Suppressor macrophage treated with lipopolysaccharide for 4 hours (primary cell): ENCODE measurements at places on chromosomes 4 and X.

DNA sequence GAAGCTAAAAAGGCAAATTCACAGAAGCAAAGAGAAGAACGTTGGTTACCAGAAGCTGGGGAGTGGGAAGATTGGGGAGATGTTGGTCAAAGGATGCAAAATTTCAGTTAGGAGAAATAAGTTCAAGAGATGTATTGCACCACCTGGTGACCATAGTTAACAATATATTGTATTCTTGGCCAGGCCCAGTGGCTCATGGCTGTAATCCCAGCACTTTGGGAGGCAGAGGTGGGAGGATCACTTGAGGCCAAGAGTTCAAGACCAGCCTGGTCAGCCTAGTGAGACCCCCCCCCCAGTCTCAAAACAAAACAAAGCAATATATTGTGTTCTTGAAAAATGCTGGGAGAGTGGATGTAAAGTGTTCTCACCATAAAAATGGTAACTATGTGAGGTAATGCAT lies 67.9 kb downstream of the TAB3 start:
- no peak for DNase-seq

DNA sequence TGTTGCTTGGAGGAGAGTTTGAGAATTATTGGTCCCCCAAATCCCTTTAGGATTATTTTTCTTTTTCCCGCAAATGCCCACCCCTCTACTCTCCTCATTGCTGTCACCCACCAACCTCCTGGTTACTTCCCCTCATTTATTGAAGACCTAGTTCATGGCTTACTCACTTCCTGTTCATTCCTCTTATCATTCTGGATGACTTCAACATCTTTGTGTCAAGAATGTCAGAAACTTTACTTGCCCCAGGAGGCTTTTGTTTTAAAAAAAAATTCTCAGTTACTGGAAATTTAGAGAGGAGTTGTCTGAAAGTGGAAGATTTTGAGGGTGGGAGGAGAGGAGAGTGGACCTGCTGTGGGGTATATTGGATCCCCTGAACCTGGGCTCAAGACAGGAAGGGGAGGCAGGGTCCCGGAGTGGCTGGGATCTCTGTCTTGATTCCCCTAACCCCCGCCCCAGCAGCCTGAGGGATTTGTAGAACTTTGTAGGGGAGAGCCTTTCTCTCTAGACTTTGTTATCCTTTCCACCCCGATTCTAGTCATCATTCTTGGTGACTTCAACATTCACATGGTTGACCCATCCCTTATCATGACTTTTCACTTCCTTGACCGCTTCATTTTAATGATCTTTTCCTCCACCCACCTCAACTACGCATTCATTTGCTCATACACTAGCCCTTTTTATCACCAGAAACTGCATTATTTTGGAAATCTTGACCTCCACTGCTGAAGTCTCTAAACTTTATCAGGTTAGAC lies 69.9 kb upstream of the ESX1 start:
- DNase-seq, result no peak

DNA sequence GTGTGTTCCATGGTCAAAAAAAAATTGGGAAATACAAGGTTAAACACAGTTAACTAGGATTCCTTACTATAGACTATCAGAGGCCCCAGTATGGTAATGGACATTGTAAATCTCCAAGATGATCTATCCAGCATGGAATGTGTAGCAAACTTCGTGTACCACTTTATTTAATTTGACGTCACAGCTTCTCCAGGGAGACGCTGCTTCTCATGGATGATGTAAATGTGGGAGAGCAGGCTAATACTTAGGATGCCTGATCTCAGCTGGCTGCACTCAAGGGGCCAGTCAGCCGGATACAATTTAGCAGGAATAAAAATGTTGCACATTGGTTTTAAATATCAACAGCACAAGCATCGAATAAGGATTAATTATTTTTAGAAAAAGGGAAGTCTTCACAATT lies 111.7 kb upstream of the HPF1 start:
- DNase-seq, result no peak

GRCh38 chr4:20042769-20043168 lies 208.9 kb upstream of the SLIT2 start:
- no peak for DNase-seq

- DNase-seq, result peak; percentile 7
These were observed 71.2 kb downstream of the SLC10A7 start for GRCh38 chr4:146450524-146450923.

- DNase-seq, result no peak
These were observed 153.7 kb downstream of the AWAT2 start for GRCh38 chrX:69896046-69896445.

GRCh38 chr4:84498935-84499623 lies at the start of gene NKX6-1:
Gene NKX6-1 (minus strand): TSS chr4:84499292. CDS start chr4:84498228, 1,064 bp downstream.
- DNase-seq, result peak; percentile 64

DNA sequence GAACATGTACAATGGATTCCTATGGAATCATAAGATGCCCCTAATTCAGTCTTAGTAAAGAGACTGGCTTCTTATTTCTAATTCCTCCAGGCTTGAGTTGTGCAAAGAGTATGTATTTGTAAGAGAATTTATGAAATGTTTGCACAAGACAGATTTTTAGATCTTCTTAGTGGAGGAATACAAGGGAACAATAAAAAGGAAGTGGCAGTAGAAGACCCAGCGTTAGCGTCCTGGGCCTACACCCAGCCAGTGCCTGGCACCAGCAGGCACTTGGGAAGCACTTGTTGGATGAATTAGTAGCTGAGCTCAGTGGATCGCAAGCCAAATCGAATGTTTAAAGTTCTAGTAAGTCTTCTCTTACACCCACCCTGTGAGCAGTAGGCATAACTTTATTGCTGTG lies 157.4 kb downstream of the PTTG2 start:
- peak; percentile 33 for DNase-seq

- DNase-seq, result no peak
These were observed 178.6 kb downstream of the TENM3 start for GRCh38 chr4:182421753-182422152.

GRCh38 chrX:52341493-52341892 lies 27.3 kb upstream of the XAGE2 start:
- no peak for DNase-seq

- DNase-seq, result peak; percentile 52
These were observed 33.5 kb upstream of the RASSF6 start for GRCh38 chr4:73653695-73654106.

DNA sequence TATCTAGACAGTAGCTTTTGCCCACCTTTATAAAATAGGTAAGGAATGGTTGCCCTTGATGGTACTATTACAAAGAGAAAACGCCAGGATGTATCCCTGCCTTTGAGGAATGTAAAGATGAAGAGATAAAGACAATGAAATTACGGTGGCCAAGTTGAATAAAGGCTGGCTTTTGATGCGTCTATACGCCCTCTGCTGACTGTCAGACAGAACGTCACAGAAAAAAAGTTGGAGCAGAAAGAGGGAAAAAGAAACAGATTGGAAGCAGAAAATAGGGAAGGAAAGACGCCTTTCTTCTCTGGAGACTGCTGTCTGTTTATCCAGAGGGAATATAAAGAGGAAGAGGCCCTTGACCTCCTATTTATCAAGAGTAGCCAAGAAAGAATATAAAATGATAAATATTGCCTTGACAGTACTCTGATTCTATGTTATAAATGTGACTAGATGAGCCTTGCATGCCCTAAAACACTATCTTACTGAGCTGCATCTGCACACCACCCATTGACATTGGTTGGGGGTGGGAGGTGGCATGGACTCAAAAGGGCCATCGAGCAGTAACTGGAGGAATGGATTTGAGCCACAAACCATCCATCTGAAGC lies 30.6 kb downstream of the PCDH19 start:
- DNase-seq, result no peak

- DNase-seq, result no peak
These were observed 308.9 kb downstream of the ANTXR2 start for GRCh38 chr4:79764120-79764519.

DNA sequence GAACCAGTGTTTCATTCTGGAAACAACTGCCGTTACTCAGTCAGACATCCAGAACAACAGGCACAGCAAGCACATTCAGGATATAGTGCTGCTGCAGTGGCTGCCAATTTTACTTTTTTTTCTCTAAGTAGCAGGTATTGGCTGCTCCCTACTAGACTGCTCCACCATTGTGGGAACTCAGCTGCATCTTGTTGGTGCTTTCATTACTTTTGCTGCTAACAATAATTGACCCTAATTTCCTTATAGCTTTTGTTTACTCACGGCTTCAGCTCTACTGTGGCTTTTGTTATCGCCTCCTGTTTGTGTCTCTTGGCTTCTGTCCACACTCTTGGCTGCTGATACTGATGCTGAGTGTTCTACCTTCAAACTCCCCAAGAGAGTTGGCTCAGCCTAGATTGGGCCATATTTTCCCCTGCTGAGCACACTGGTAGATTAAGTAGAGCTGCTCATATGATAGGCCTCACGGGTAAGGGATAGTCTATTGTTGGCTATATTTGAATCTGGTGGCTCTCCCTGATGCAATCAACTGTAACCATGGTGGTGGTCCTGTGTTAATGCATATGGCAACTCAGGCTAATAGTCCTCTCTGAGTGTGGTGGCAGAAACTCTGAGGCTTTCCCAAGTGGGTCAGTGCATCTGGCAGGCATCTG lies 44.5 kb upstream of the IL2 start:
- DNase-seq, result no peak

GRCh38 chr4:1851575-1852410 lies 4.2 kb downstream of the LETM1 start:
- DNase-seq, result peak; percentile 27

- DNase-seq, result no peak
These were observed 111.2 kb downstream of the GLRA3 start for GRCh38 chr4:174717828-174718227.

- no peak for DNase-seq
These were observed 138.5 kb upstream of the QRFPR start for GRCh38 chr4:121519236-121519838.

DNA sequence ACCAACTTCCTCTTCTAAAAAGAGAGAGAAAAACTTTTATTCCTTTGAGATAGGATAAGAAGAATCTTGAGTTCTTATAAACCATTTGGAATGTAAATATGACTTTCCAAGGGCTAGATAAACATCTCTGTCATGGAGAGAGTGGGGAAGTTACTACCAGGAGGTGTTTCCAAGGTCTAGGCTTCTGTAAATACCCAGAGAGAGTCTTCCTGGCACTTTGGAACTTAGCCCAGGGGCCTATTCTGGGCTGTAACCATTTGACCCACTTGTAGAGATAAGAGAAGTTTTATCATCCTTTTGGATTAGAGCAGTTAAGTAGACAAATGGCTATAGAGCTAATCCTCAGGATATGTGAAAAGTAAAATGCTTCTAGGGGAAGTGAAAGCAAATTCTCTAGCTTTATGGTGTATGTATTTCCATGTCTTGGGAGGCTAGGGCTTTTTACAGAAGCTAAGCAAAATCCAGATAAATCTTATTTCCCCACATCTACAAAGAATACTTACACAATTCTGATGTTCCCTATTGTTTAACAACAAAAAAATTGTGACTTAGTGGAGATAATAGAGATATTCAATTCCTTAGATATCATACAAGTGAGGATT lies 51.1 kb downstream of the MCUB start:
- DNase-seq, result peak; percentile 22

GRCh38 chr4:14165222-14165920 lies 537.8 kb upstream of the BOD1L1 start:
- DNase-seq, result peak; percentile 89

- DNase-seq, result peak; percentile 50
These were observed 155.2 kb upstream of the GALNT7 start for GRCh38 chr4:173013232-173013930.

- no peak for DNase-seq
These were observed 306.1 kb downstream of the FBXW7 start for GRCh38 chr4:152229782-152230289.

DNA sequence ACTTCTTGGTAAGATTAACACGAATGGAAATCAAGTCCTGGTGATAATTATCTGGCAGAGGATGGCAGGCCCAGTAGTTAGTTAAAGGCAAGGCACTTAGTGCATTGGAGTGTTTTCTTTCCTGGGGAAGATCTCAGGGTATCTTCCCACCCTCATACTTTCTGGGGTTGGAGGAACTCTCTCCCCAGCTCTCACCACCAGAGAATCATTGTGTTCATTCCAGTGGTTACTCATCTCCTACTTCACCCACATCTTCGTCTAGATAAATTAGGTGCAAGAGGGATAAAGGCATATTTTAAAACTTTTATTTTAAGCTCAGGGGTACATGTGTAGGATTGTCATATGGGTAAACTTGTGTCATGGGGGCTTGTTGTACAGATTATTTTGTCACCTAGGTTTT lies 67.5 kb upstream of the SH3RF1 start:
- DNase-seq, result no peak

DNA sequence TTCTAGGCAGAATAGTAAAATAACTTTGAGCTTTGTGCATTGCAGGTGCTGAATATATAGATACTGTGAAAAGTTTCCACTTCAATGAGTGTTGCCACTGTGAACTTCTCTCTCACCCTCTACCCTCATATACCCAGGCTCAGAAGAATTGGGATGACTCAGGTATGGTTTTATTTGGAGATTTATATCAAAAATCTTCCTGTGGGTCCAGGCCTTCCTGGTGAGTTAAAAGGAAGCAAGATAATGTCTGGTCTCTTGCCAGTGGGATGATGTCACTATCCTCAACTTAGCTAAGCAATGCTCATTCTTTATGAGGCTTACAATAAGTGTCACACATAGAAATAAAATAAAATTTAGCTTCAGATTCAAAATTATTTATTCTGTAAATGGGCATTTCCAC lies 153.3 kb upstream of the TENT5D start:
- DNase-seq, result no peak
